Naive B cell (primary cell): ENCODE measurements at places on chromosomes 2 and 18.
A peak's percentile ranks its signal among the peaks of the same experiment; 100 is the strongest.

GRCh38 chr2:72993933-72994280, 76.6 kb downstream of the EMX1 start:
- H3K27ac ChIP-seq: no peak overlapping the region
- no peak for DNase-seq
- no peaks in the 10 kb centered on the region for H3K36me3 ChIP-seq
- no peaks in the 10 kb centered on the region for H3K4me1 ChIP-seq

GRCh38 chr18:74898965-74899364, 301.3 kb downstream of the ZNF407 start:
- H3K36me3 ChIP-seq: peaks cover 8% of the 10 kb centered on the region
- no peak overlapping the region for H3K4me3 ChIP-seq
- peaks cover 3% of the 10 kb centered on the region for H3K4me1 ChIP-seq
- DNase-seq: no peak
- no peak overlapping the region for H3K27ac ChIP-seq

DNA sequence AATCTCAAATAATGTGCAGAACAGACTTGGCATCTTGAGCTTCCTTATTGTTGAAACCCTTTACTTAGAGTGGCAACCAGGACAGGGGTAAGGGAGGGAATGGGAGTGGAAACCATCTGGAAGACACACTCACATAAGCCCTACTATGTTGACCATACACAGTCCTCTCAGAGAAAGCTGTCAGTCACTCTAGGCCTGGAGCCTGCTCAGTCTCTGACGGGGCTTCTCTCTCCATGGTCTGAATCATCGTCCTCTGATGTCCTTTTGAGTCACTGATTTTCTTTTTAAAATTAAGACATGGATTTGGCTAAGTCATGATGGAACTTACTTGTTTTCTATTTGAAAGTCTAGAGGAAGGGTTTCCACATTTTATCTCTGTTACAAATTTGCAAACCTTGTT, 74.0 kb downstream of the MYO1B start:
- DNase-seq: no peak
- H3K4me1 ChIP-seq: peaks cover 56% of the 10 kb centered on the region
- H3K36me3 ChIP-seq: peaks cover 2% of the 10 kb centered on the region
- peak overlapping the region; percentile 84 for H3K4me3 ChIP-seq

GRCh38 chr2:205982776-205983327, 103.1 kb downstream of the INO80D start:
- DNase-seq: no peak
- no peak overlapping the region for H3K27ac ChIP-seq
- no peaks in the 10 kb centered on the region for H3K4me1 ChIP-seq
- H3K36me3 ChIP-seq: no peaks in the 10 kb centered on the region

GRCh38 chr2:149339324-149339723, 8.9 kb downstream of the LYPD6 start:
- H3K27ac ChIP-seq: no peak overlapping the region
- H3K27me3 ChIP-seq: peaks cover 12% of the 10 kb centered on the region
- H3K4me1 ChIP-seq: no peaks in the 10 kb centered on the region
- no peaks in the 10 kb centered on the region for H3K36me3 ChIP-seq
- H3K4me3 ChIP-seq: no peak overlapping the region

DNA sequence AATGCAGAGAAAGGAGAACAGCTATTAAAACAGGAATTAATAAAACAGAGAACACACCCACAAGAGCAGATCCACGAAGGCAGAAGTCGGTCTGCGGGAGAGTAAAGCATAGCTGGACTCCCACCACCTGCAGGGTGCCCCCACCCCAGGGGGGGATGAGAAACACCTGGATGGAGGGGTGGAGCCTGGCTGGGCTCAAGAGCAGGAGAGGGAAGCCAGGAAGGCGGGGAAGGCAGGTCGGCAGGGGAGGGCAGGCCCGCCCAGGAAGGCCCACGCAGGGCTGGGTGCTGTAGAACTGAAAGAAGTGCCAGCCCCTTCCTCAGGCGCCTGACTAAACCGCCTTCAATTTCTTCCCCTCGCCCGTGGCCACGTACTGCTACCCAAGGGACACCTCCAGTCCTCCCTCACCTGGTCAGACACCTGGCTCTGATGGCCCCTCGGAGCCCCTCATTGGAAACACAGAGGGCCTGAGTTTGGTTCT, 175.4 kb downstream of the HDAC4 start:
- H3K27me3 ChIP-seq: peaks cover 1% of the 10 kb centered on the region
- H3K4me3 ChIP-seq: no peak overlapping the region
- H3K4me1 ChIP-seq: peaks cover 45% of the 10 kb centered on the region
- no peak for DNase-seq

- H3K4me1 ChIP-seq: no peaks in the 10 kb centered on the region
- no peak for DNase-seq
- H3K27me3 ChIP-seq: peaks cover 38% of the 10 kb centered on the region
- no peak overlapping the region for H3K27ac ChIP-seq
- H3K36me3 ChIP-seq: no peaks in the 10 kb centered on the region
These were observed 15.5 kb upstream of the SIX2 start for GRCh38 chr2:45024600-45025291.

DNA sequence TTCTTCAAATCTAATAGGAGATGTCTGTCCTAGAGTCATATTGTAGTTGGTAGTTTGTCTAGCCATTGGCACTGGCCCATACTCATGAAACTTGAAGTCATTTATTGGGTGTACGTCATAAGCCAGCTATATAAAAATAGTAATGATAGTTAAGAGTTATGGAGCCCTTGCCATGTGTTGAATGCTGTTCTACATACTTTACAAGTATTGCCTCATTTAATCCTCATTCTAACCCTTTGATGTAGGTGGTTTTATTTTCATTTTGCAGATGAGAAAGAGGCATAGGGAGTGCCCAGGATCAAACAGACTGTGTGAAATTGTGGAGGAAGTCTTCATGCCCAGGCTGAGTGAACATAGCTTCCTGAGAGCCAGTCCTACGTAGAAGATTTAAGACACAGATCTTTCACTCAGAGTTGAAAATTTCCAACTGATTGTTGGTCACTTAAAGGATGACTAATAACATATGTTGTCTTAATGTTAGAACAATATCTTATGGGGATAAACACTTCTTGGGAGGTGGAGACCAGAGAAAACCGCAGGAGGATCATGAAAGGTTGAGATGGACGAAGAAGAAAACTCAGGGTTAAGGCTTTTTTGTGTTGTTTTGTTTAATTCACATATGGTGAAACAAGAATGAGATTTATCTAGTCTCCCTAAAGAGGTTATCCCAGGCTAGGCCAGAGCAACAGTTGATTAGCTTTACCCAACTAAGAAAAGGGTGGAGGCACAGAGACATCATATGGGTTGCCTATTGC, 156.0 kb downstream of the CERS6 start:
- H3K27ac ChIP-seq: no peak overlapping the region
- no peaks in the 10 kb centered on the region for H3K27me3 ChIP-seq
- no peak for DNase-seq
- H3K4me1 ChIP-seq: peaks cover 7% of the 10 kb centered on the region
- H3K36me3 ChIP-seq: peaks cover 11% of the 10 kb centered on the region

- no peak for DNase-seq
- H3K36me3 ChIP-seq: no peaks in the 10 kb centered on the region
- peak overlapping the region; percentile 92 for H3K27ac ChIP-seq
- no peaks in the 10 kb centered on the region for H3K27me3 ChIP-seq
These were observed 162.3 kb downstream of the LAMA3 start for GRCh38 chr18:23851470-23852002.

GRCh38 chr2:177592397-177592796, 199.8 kb downstream of the AGPS start:
- no peak overlapping the region for H3K4me3 ChIP-seq
- DNase-seq: no peak
- no peaks in the 10 kb centered on the region for H3K4me1 ChIP-seq
- H3K36me3 ChIP-seq: no peaks in the 10 kb centered on the region
- no peaks in the 10 kb centered on the region for H3K27me3 ChIP-seq

DNA sequence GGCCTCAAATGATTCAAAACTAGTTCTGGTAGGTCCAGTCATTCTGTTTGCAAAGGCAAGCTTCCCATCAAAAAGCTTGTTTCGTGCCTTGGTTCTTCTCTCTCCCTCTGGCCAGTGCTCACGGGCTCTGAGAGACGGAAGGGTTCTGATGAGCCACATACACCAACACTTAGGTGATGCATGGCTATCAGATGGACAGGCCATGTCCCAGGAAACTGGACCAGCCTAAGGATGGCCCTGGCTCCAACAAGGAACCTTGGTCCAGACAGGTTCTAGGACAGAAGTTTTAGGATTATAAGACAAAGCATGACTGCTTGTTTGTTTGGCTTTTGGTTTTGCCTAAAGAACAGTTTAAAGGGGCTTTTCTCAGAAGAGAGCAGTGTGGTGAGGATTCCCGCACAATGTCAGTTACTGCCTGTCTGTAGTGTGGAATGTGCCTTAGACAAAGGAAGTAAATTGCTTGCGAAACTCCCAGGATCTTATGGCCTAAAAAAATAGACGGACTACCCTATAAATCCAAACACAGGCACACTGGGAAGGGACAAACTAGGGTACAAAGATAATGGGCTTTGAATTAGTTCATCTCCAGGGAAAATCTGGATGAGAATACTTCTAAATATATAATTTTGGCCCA, 10.3 kb downstream of the CYP1B1 start:
- H3K27ac ChIP-seq: no peak overlapping the region
- no peaks in the 10 kb centered on the region for H3K4me1 ChIP-seq
- H3K36me3 ChIP-seq: no peaks in the 10 kb centered on the region
- no peaks in the 10 kb centered on the region for H3K27me3 ChIP-seq
- H3K4me3 ChIP-seq: no peak overlapping the region

DNA sequence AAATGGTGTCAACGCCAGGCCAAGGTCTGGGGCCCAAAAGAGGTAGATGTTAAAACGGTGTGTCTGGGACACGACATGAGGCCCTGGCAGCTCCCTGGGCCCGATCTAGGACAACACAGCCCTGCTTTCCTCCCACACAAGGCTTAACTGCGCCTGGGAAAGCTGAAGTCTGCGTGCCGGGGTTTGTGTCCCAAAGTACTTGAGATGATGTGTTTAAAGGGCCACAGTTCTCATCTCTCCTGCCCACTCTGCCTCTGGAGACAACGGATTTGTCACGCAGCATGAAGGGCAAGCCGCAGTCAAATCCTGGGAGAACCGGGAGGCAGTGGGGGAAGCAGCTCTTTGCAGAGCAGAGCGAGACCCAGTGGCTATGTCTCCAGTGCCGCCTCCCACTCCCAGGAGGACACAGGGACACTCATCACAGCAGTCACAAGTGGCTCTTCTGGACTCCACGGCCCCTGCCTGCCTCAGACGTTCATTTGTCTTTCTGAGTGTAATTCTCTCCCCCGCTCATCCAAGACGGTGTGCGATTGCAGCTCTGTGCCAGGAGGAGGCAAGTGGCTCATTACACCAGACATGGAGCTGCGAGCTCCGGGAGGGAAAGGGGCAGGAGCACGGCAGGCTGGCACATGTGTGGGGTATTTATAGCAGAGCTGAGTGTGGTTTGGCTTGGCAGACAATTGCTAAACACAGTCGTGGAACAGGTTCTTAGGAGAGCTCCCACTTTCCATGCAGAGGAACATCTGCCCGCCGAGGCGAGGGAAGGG, 57.7 kb upstream of the SEMA4C start:
- H3K4me1 ChIP-seq: peaks cover 12% of the 10 kb centered on the region
- no peak for DNase-seq
- H3K27ac ChIP-seq: no peak overlapping the region
- H3K27me3 ChIP-seq: peaks cover 9% of the 10 kb centered on the region
- no peaks in the 10 kb centered on the region for H3K36me3 ChIP-seq
- H3K4me3 ChIP-seq: no peak overlapping the region

GRCh38 chr2:31442376-31442775, 27.8 kb upstream of the XDH start:
- no peak for DNase-seq
- H3K4me1 ChIP-seq: no peaks in the 10 kb centered on the region
- H3K36me3 ChIP-seq: no peaks in the 10 kb centered on the region
- no peak overlapping the region for H3K4me3 ChIP-seq
- no peak overlapping the region for H3K27ac ChIP-seq
- peaks cover 4% of the 10 kb centered on the region for H3K27me3 ChIP-seq

GRCh38 chr18:58225101-58225500, 181.1 kb downstream of the NEDD4L start:
- peaks cover 8% of the 10 kb centered on the region for H3K4me1 ChIP-seq
- no peaks in the 10 kb centered on the region for H3K27me3 ChIP-seq
- no peak for DNase-seq

DNA sequence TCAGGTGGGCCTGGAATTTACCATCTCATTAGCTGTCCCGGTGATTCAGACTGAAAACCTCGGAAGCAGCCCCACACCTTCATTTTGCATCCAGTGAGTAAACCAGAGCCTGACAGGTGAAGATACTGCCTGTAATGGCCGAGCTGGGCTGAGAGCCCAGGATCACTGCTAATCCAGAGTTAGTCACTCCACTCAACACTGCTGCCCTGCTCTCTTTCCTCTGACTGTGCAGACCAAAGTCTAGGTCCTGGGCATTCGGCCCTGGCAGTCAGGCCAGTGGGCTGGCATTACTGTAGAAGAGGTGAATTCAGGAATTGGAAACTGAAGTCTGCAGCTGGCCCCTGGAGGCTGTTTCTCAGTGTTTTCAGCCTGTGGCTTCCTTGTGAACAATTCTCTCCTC, 44.3 kb downstream of the TMEM17 start:
- no peaks in the 10 kb centered on the region for H3K36me3 ChIP-seq
- DNase-seq: no peak
- no peak overlapping the region for H3K27ac ChIP-seq
- peaks cover 6% of the 10 kb centered on the region for H3K27me3 ChIP-seq
- no peak overlapping the region for H3K4me3 ChIP-seq
- H3K4me1 ChIP-seq: no peaks in the 10 kb centered on the region
